ENCODE measurements at places on chromosomes 2 and 18. TPM values are rescaled to one million over a fixed set of nuclear protein-coding genes. Genes with fewer than 3 reads are reported as not detected.

DPP4 gene
- total RNA-seq: 178 TPM

REG1B gene
- not detected for total RNA-seq

GATA6 gene
- total RNA-seq: 69.8 TPM

CFC1 gene
- not detected for total RNA-seq

ANKRD23 gene
- 1.2 TPM for total RNA-seq

LYG1 gene
- total RNA-seq: 0.14 TPM

NOSTRIN gene
- not detected for total RNA-seq

INPP5D gene
- total RNA-seq: 2.4 TPM

FEV gene
- total RNA-seq: not detected

EVA1A gene
- total RNA-seq: 39.2 TPM

FBXO48 gene
- total RNA-seq: 0.37 TPM

PIEZO2 gene
- total RNA-seq: 1.1 TPM

MYO3B gene
- 0.32 TPM for total RNA-seq

TSN gene
- total RNA-seq: 49.1 TPM

PLGLB2 gene
- total RNA-seq: 0.30 TPM

ZRANB3 gene
- 7.1 TPM for total RNA-seq

PROC gene
- not detected for total RNA-seq

ATP8B1 gene
- 9.5 TPM for total RNA-seq

CYBRD1 gene
- 144 TPM for total RNA-seq

DLGAP1 gene
- total RNA-seq: not detected

FAM117B gene
- 3.0 TPM for total RNA-seq

DDX18 gene
- 65.9 TPM for total RNA-seq

All from smooth muscle cell of the umbilical artery (primary cell).